Stimulated activated CD4-positive, alpha-beta T cell treated with anti-CD3 and anti-CD28 coated beads, Interleukin-1b, Interleukin-23, amount 100 ng/mL, for 24 hours (primary cell): ENCODE measurements at places on chromosomes 2 and 18.

GRCh38 chr18:46104128-46104911 is at the start of gene HAUS1:
Gene HAUS1 (plus strand): TSS chr18:46104385. CDS start chr18:46104412, 27 bp downstream.
- peak; percentile 79 for DNase-seq

DNA sequence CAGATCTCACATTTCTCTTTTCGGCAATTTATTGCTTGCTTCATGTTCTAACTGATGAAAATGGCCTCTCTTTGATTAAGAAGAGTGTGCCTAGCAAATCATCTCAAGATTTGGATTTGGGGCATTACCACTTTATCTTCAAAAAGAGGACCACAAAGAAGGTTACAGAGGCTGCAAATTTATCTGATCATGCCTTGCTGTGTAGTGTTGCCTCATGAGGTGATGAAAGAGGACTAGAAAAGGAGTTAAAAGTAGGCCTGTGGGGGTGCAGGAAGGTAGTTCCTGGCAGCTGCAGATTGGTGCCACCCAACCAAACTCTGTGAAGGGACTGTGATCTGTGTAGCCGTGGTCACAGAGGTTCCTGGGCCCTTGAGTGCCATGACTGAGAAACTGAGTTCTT is 69.2 kb downstream of the PRELID3A start:
- DNase-seq = no peak

DNA sequence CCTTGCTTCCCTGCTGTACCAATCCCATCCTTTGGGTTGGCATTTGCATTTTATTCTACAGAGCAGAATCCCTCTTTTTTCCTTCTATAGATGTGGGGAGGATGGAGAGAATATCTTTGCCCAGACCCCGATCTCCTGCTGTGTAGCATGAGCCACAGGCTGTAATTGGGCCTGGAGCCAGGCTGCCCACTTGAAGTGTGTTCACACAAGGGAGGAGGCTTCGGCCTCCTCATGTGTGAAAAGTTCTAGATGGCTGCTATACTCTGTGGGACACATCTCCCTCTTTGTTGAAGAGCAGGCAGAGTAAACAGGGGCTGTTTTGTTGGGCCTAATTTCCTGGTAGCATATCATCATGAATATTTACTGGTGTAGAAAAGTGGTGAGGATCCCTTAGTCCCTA is 126.3 kb downstream of the XRCC5 start:
- no peak for DNase-seq

DNA sequence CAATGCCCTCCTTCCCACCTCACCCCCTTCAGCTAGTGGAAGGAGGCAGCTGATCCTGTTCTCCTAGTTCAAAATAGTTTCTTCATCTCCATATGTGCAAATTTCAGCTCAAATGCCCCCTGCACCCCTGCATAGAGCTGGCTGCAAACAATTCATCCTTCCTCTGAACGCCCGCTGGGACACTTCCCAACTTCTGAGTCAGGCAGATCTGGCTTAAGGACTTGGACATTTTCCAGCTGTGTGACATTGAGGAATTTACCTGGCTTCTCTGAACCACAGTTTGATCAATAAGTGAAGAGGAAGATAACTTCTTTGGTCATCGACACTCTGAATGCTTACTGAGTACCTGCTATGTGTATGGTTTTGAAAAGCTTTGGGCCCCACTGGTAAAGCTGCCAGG is 23.5 kb downstream of the PTGR3 start:
- DNase-seq = no peak

GRCh38 chr2:41377837-41378236 is 670.0 kb upstream of the PKDCC start:
- no peak for DNase-seq

DNA sequence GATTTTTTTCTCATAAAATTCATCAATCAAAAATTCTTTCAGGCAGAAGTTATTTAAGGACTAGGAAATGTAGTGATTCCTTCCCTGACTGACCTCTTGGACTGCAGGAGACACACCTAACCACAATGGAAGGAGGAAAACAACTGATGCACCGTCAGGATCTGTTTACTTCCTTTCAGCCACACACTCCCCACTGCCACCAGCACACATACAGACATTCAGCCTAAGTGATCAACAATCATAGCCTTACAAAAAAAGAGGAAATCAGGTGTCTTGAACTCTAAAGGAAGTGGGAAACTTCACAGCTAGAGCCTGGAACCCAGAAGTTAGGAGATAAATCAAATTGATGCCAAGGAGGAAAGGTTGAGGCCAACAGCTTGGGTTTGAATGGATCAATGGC is 213.5 kb upstream of the ACVR2A start:
- no peak for DNase-seq
